ENCODE measurements at places on chromosomes 5 and 9.

GRCh38 chr5:154697371-154697770, 57.8 kb upstream of the LARP1 start:
- no peak for DNase-seq

DNA sequence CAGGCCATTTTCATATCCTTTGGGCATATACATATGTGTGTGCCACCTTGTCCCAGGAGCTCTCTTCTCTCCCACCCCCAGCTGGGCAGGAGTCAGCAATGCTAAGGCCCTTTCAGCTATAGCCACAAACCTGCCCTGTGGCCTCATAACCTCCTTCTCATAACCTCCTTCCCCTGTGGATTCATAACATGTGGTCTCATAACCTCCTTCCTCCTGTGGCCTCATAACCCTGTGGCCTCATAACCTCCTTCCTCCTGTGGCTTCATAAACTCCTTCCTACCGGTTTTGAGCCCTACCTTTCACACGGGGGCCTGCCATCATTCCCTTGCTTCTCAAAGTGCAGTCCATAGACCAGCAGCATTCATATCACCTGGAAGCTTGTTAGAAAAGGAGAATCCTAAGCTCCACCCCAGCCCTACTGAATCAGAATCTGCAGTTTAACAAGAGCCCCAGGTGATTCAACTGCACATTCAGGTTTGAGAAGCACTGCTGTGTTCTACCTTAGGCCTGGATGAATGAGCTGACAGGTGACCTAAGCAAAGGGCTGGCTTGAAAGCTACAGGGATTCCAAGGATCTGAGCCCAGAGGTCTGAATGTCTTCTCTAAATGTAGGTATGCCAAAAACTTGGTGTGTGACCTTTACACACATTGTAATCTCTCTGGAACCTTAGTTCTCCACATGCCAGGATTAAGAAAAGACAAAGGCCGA, 41.9 kb upstream of the PLPP6 start:
- DNase-seq: no peak

DNA sequence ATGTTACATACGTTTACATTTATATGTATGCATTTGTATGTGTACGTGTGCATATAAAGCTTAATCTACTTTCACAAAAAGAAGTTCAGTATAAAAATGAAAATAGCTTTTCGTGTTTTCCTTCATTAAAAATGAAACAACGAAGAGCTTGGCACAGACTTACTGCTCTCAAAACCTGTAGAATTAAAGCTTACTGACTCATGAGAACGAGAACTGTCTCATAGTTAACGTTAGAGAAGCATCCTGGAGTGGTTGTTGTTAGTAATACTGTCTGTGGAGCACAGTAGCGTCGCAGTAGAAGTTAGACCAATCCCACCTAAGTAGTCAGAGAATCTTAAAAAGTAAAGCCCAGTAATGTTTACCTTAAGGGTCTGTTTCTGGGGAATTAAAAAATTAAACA, 1.3 kb downstream of the MAT2B start:
- DNase-seq: no peak

GRCh38 chr9:136931611-136932130, 12.9 kb downstream of the FBXW5 start:
- no peak for DNase-seq

- no peak for DNase-seq
Observed at GRCh38 chr9:132638240-132638639, 31.5 kb downstream of the DDX31 start.

DNA sequence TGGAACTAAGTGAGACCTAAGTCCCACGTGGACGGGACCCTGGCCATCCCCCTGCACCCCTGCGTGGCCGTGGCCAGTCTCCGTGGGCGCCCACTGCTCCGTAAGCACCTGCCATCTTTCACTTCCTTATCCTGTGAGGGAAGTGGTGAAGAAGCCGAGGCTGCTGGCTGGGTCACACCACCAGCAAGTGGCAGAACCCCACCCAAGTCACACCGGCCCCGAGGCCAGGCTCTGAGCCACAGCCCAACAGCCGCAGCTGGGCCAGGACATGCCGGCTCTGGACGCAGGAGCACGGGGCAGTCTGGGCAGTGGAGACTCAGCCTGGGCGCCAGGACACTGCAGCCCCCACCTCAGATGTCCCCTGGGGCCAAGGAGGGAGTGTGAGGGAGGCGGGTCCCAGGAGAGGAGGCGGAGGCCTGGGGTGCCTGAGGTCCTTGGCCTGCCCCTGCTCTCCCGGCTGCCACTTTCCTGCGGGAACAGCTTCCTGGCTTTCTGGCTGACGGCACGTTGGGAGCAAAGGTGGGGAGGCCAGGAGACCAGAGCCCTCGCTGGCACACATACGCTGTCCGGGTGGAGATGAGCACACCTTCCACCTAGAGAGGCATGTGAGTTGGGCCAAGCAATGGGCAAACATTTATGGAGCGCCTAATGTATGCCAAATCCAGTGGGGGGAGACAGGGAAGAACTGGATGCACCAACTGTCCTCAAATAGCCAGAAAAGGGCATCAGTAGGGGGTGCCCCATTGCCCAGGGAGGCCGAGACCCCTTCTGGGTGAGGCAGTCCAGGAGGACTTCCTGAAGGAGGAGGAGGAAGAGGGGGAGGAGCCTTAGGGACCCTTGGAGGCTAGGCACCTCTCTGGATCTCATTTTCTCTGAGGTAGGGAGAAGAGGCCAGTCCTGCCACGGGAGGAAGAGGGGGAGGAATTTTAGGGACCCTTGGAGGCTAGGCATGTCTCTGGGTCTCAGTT, 43.9 kb upstream of the EGFL7 start:
- DNase-seq: no peak

GRCh38 chr5:134070725-134071613, 43.5 kb upstream of the TCF7 start:
- no peak for DNase-seq

DNA sequence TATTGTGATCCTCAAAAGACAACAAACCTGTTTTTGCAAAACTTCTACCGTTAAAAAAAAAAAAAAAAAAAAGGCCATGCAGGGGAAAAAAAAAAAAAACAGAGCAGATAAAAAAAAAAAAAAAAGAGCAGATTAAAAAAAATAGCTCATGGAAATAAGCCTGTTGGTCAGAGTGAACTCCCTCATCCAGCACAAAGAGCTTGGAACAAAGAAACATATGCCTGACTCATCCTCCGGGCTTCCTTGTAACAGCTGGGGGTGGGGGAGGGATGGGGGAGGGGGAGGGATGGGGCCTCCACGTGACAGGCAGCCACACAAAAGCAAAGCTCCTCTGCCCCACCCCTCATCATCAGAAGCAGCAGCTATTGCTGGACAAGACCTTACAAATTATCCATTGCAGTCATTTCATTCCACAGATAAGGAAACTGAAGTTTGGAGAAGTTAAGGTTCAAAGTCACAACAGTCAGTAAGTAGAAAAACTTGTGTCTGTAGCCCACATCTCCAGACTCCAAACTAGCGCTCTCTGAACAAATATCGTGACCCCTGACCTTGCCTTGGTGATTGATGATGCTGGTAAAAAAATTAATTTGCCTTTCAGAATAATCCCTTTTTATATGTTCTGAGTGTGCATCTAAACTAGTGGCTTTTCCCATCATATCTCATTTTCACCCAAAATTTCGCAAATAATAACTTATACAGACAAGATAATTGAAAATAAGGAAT, 38.9 kb downstream of the SLC35D2 start:
- DNase-seq: no peak

DNA sequence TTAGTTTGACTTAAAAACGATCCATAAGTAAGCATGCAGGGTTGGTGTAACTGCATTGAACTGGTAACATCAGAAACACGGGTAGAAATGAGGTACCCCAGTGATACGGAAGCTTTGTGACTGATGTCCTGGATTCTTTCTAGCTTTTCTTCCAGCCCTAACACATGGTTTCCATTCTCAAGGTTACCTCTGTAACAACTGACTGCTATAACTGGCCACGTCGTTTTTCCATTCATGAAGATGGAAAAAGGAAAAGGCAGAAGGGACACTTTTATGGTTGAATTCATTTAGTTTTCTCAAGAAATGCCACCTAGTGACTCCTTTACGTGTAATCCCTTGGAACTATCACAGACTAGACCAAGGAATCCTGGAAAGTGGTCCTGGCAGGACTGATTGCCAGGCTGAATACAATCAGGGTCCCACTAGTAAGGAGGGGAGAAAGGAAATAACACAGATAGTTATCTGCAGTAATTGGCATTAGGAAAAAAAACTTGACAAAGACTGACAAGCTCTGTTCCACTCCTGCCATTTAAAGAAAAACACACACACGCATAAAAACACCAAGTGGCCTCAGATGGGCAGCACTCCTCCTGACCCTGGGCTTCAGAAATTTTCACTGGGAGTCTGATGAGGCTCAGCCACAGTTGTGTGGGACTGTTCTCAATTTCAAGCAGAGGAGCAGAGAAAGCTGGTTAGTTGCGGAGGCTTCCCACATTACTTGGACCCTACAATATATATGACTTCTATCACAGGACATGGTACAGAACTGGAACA, 77.5 kb upstream of the ZNF169 start:
- no peak for DNase-seq

DNA sequence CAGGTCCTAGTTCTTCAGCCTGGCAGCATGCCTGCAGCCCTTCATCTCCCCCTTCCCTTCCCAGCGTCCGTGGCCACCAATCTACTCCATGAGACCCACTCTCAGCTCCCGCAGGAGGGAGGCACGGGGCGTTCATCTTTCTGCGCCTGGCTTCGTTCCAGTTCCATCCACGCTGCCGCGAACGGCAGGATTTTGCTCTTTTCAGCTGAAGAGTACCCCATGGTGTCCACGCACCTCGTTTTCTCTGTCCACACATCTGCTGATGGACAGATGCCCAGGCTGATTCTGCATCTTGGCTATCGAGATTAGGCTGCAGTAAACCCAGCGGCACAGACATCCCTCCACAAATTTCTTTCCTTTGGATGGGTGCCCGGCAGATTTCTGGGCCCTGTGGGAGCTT, 30.5 kb upstream of the NKD2 start:
- DNase-seq: no peak

GRCh38 chr5:112196584-112196983, 222.5 kb downstream of the EPB41L4A start:
- no peak for DNase-seq

GRCh38 chr9:131976157-131977108, 103.2 kb downstream of the MED27 start:
- no peak for DNase-seq

DNA sequence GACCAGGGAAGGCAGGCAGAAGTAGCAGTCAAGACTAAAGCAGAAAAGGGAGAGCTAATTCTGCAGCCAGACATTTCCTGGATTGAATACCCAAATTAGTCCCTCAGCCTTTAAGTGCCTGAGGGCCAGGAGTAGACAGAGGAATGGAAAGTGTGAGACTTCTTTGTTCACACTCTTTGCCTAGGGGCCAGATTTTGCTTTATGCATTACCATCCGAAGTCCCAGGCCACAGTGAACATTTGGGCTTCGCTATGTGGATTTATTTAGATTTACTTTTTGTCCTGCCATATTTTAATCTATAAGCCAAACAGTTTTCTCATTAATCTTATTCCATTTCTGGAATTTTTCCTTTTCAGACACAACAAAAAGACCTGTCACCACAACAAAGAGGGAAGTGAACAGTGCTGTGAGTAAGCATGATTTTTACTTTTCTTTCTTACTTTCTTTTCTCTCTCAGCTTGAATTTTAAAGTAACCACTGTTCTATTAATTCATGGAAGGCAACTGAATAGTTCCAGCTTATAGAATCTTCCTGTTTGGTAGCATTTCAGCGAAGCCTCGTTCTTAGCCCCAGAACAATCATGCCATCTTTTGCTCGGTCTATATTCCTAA, 52.6 kb downstream of the PDCD1LG2 start:
- no peak for DNase-seq

DNA sequence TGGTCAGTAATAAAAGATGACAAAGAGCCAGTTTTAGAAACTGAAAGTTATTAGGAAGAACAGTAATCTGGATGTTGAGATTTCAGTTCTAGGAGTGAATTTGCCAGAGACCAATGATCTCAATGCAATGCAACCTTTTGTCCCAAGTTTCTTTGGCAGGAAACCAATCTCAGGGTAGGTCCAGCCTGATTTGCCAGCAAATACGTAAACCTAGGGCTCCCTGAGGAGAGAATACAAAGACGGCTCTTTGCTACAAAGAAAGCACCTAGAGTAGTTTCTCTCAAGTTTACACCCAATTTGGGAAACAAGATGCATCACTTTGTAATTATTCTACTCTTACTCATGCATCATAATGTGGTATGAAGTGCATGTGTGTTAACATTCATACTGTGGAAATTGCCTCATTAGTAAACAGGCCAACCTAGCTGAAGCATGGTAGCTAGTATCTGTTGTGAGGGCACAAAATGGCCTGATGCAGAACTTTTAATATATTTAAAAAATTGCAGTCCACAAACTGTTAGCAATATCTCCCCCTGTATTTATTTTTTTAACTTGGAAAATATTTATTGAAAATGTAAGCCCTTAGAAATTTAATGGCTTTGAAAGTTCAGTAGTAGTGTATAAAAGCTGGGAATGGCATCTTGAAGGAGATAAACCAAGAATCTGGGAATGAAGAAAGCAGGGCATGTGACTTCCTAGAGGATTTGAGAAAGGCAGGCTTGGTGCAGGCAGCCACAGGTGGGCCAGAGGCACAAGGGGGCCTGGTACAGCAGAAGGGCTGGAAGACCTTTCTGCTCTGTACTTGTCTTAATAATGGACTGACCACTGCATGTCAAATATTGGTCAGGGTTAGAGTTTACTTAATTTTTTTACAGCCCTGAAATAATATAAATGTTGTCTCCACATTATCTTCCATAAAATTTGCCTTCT, 59.5 kb downstream of the MAST4 start:
- DNase-seq: no peak

DNA sequence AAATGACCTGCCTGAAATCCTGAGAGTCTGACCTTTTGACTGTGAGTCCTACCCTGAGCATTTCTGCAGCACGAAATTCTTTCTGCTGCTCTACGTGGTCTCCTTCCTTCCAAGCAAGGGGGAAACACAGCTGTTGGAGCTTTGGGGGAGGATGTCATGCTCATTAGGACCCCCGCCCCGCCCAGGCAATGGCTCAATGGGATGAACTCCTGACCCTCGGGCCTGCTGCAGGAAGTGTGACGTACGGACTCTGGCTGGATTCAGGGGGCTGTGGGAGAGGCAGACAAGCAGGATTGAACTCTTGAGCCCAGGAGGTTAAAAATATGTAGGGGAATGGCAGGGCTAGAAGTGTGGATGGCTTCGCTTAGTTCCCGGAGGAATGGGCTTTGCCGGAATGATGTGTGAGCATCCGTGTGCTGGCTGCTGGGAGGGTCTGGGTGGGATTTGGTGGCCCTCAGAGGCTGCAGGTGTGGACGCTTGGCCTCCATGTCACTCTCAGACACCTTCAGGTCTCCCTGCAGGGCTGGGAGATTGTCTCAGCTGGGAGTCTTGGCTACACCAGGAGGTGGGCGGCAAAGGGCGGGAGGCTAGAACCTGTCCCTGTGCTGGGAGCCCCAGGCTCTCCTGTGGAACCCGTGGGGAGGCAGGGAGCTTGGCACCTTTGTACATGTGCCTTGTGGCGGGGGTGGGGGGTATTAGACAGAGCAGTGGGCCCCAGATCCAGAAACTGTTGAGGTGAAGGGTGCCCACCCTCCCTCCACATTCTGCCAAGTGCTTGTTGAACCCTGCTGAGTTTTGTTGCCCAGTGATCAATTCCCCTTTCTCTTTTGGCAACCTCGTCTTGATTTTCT, 26.3 kb downstream of the STC2 start:
- DNase-seq: no peak
